ENCODE measurements at places on chromosomes 5 and 9.

DNA sequence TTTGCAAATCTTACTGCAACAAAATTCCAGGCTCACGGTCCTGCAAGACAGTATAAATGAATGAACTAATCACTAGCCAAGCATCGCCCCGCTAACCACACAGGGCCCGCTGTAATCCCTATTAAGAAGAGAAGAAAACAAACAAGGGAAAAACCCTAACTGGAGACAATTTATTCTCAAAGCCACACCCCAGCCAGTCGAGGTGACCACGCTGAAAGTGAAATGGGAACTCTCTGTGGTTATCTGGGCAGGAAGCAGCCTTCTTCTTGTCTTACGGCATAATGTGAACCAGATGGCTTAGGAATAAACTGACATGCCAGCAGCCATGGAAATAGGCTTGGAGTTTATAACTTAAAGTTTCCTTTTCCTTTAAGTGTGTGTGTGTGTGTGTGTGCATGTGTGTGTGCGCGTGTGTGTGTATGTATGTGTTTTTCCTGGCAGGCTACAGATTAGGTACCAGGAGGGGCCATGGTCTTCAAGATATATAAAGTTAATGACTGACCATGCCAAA is 120.2 kb downstream of the SEMA6A start:
- no peak for DNase-seq

DNA sequence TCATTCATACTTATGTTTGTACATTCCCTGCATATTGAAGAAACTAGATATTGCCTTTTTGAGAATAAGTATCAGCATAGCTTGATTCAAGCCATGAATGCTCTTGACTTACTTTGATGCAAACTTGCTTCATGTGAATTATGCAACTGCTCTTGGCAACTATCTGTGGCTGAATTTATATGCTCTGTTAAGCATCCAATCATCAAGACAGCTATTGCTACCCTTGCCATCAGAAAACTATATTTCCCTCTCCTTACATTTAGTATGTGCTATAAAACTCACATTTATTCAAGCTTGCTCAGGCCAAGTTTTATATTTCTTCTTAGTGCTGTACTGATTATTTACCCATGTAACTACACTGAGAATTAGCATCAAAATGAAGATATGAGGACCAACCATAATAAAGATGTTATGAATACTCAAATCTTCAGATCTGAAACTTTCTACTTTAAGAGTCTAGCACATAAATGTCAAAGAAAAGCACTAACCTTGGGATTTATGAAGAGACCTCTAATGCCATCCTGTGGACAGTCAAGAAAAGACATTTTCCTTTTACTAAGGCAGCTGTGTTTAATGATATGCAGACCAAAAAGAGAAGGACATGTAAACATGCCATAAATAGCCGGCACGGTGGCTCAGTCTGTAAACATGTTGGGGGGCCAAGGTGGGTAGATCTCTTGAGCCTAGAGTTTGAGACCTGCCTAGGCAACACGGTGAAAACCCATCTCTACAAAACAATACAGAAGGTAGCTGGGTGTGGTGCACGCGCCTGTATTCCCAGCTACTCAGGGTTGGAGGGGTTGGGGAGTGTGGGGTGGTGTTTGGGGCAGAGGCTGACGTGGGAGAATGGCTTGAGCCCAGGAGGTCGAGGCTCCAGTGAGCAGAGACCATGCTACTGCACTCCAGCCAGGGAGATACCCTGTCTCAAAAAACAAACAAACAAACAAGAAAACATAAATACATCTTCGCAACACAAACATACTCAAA is 267.0 kb upstream of the TYRP1 start:
- no peak for DNase-seq

DNA sequence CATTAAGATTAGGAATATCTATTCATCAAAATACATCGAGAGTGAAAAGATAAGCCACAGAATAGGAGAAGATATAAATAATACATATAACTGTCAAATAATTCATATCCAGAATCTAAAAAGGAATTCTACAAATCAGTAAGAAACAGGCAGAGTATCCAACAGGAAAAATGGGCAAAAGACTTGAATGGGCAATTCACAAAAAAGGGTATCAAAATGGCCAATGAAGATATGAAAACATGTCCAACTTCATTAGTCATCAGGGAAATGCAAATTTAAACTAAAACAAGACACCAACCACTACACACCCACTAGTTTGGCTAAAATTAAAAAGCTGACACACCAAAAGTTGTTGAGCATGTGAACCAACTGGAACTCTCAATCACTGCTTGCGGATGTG is 206.9 kb upstream of the TBC1D2 start:
- DNase-seq: no peak

DNA sequence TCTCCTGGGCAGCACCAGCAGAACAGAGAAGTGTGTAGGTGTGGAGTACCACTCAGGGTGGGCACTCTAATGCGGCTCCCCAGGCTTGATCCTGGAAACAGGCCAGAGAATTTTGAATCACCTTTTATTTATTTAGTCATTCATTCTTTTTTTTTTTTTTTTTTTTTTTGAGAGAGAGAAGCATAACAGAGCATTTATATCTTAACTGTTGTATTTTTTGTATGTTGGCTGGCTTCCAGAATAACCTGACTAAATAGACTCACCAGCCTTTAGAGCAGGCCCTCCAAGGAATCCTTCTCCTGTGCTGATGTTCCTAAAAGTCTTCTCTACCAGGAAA is 153.4 kb downstream of the PIK3R1 start:
- no peak for DNase-seq

DNA sequence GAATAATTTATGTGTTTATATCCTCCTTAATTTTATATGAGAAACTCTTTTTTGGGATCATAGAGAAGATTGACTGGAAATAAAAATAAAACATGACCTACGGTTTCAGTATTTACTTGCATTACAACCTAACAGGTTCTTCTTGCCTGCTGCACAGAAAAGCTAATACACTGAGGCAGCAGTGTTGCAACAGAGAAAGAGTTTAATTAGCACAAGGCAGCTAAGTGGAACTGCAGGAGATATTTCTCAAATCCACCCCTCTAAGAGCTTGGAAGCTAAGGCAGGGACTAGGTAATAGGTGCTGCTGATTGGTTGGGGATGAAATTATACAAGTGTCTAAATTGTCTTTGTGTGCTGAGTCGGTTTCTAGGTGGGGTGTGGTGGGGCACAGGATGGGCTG is 380.9 kb downstream of the DIRAS2 start:
- DNase-seq: no peak

- no peak for DNase-seq
Measured at GRCh38 chr5:100890461-100891008, 12.5 kb downstream of the ST8SIA4 start.

- no peak for DNase-seq
Measured at GRCh38 chr9:87392086-87392485, 105.6 kb upstream of the DAPK1 start.

GRCh38 chr5:122192497-122193496 is 63.5 kb downstream of the ZNF474 start:
- DNase-seq: no peak

DNA sequence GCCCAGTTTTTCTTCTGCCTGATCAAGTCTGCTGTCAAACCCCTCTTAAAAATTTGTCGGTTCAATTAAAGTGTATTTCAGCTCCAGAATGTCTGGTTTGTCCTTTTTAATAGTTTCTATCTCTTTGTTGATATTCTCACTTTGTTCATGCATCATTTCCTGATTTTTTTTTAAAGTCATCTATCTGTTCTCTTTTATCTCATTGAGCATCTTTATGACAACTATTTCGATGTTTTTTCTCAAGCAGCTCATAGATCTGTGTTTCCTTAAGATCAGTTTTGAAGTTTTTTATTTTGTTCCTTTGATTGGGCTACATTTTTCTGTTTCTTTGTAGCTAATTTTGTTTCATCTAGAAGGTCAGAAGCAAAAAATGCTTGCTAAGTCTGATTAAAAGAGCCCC is 53.7 kb downstream of the FGD3 start:
- no peak for DNase-seq

DNA sequence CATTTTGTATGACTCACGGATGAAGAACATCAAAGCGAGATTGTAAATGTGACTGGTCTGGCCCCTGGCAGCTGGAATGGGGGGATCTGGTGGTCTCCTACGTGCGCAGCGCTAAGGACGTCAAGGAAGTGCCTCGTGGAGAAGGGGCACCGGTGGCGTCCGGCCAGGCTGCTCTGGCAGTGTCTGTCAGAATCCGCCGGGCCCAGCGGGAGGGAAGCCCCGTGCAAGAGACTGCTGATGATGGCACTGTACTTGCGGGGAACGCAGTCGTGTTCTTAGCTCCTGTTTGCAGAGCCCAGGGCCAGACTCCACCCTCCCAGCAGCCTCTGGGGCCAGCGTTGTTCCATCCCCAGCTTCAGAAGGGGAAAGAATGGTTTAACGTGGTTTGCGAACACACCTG is 75.5 kb downstream of the COL5A1 start:
- DNase-seq: no peak

All from stimulated activated CD4-positive, alpha-beta T cell treated with anti-CD3 and anti-CD28 coated beads, TNF-alpha, amount 100 ng/mL, for 1 hour (primary cell).